ENCODE measurements at places on chromosomes 3 and 15.

DNA sequence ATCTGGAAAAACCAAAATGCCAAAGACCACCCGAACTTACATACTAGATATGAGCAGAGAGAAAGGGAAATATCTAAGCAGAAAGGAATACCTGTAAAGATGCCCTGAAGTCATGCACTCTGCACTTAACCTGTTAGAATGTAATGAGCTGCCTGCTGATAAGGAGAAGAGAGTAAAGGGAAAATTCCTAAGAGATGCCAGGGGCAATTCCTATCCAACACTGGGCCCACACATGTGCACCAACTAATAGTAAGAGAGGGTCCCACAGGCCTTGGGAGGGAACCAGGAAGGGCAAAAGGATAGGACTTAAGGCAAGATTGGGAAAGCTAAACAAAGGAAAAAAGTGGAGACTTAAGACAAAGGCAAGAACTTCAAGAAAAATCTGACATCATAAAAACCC is 189.5 kb downstream of the NSUN3 start:
- DNase-seq: no peak

DNA sequence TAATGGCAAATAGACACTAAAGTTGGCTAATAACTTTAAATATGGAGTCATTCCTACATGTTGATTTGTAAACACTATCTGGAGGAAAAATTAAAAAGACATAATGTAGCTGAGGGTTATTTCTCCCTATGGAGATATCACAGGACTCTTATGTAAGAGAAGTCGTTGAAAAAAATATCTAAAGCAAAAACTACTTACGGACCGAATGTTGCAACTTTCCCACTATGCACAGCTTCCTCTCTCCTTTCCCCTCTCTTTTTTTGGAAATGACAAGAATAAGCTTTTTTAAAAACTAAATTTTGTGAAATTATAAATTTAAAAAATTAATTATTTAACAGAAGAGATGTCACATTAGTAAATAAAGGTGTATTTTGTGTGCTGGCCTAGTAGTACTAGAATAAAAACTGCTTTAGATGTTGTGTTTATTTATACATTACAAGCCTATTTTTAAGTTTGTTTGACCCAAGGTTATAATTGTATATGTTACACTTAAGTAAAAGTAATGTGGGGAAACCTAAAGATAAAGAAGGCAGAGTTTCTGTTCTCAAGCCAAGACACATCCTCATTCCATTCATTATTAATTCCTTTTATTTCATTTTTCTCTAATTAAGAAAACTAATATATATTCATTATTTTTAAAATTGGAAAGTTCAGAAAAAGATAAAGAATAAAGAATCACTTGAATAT is 20.7 kb upstream of the PPARG start:
- no peak for DNase-seq

GRCh38 chr3:127590593-127591465 is at the start of gene TPRA1:
TPRA1 (minus strand) TSS chr3:127590733; CDS start chr3:127580146, 10,587 bp downstream.
- peak; percentile 84 for DNase-seq

GRCh38 chr3:6717026-6717943 is 143.6 kb upstream of the GRM7 start:
- no peak for DNase-seq

- no peak for DNase-seq
Observed at GRCh38 chr3:187709155-187709554, 6.8 kb upstream of the RTP2 start.

DNA sequence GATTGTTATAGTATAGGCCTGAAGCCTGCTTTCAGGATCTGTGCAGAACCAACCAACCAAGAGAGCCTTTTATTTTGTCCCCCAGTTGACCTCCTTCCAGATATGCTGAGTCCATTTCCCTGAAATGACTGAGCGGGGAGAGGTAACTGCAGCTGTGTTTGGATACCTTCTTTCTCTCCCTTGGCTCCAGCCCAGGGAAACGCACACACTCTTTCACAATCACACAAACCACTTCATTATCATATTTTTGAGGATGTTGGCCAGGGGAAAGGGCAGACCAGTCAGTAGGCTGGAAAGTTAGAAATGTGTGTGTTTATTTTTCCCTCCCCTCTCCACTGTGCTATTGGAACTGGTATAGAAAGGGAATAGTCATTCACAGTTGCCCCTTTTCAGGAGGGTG is 417.7 kb upstream of the TBL1XR1 start:
- DNase-seq: no peak

DNA sequence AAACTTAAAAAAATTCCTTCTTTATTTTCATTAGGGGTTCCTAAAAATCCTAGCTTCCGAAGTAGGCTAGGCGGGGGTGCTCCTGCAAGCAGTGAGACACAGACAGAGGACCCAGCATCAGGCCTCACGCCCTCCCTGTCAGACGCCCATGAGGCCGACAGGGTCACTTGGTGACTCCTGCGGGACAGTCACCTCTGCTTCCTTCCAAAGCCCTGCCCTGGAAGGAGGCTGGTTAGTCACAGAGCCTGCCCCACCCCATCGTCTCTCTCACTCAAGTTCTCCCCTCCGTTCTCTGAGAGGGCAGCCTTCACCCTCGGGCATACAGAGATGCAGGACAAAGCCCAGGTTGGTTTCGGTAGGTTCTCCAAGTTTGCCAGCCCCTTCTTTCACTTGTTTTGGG is 38.6 kb downstream of the EHD4 start:
- no peak for DNase-seq

GRCh38 chr15:58554758-58555157 is 123.0 kb downstream of the LIPC start:
- no peak for DNase-seq

- no peak for DNase-seq
Observed at GRCh38 chr15:31225356-31225955, 101.2 kb upstream of the KLF13 start.

- no peak for DNase-seq
Observed at GRCh38 chr3:193231201-193231600, 9.8 kb upstream of the PLAAT1 start.

- no peak for DNase-seq
Observed at GRCh38 chr3:127821394-127821793, 921 bp downstream of the MGLL start.

- DNase-seq: no peak
Observed at GRCh38 chr3:146221276-146221675, 29.6 kb downstream of the PLSCR4 start.

DNA sequence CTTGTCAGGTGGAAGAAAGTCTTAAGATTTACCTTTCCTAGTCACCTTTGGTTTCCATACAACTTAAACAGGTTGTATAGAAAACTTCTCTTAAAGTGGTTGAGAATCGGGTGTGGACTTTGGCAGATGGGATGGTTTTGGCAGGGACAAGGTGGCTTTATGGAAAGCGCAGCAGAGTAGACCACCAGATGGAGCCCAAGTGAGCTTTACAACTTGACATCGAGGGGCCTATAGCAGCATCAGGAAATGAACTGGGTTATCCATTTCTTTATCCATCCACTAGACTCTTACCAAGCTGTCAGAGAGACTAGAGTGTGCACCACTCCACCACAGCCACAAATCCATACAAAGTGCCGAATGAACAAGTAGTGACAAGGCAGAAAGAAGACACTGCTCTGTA is 85.3 kb upstream of the MBNL1 start:
- DNase-seq: peak; percentile 64

Measured in naive thymus-derived CD8-positive, alpha-beta T cell (primary cell).